SIG-M5 (cell line): ENCODE measurements at places on chromosomes 6 and 20.

- no peak for DNase-seq
These were observed 105.9 kb downstream of the LY86 start for GRCh38 chr6:6694368-6694780.

DNA sequence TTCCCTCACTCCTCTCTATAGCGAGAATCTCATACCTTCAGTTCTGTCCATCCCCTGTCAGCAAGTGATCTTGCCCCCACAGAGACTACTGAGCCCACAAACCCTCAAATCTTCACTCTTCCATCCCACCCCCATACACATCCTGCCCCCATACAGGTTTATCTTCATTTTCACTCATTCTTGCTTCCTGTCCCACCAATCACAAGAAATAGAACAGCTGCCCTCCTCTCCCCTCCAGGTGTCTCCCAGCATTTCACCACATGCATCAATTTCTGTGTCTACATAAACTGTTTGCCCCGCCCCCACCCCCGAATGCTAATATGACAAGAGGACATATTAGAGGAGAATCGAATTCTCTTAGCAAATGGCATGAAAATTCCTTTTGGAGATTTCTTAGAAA lies 54.9 kb upstream of the CARMIL1 start:
- DNase-seq, result no peak

GRCh38 chr6:117118490-117118889 lies 146.9 kb upstream of the VGLL2 start:
- no peak for DNase-seq

DNA sequence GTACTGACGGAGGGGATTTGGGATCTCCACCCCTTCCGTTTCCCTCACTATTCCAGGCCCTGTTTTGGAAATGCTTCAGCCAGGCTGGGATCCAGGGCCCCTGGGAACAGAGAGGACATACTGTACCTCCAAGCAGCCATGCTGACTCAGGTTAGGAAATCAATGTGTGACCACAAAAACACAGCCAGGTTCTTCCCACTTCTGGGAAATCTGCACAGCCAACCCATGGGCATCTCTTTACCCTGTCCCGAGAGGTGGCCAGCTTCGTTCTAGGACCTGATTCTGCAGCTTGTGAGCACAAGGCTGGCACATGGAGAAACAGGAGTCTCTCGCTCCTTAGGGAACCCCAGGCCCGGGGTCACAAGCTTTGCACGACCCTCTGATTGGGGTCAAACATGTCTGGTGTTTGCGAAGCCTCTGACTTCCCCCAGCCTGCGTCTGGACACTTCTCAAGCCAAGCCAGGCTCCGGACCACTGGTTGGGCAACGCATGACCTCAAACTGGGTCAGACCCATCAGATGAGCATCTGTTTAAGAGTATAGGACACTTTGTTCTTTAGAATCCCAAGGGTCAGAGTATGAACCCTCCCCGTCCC lies 8.3 kb upstream of the TTPAL start:
- DNase-seq, result no peak

GRCh38 chr6:75065523-75065922 lies 140.3 kb downstream of the COL12A1 start:
- no peak for DNase-seq

GRCh38 chr6:15462717-15463525 lies 199.9 kb downstream of the DTNBP1 start:
- DNase-seq, result no peak

- no peak for DNase-seq
These were observed 63.3 kb downstream of the FOXO3 start for GRCh38 chr6:108623995-108624394.

- no peak for DNase-seq
These were observed 34.3 kb upstream of the MCUR1 start for GRCh38 chr6:13848522-13849150.

GRCh38 chr20:8523684-8524083 lies 391.6 kb downstream of the PLCB1 start:
- DNase-seq, result no peak
